ENCODE measurements at places on chromosomes 5 and 9. TPM values are rescaled to one million over a fixed set of nuclear protein-coding genes. Genes with fewer than 3 reads are reported as not detected.

The NR4A3 gene
- total RNA-seq: 38.6 TPM

The SIT1 gene
- total RNA-seq: 1.4 TPM

The PLK2 gene
- 22.0 TPM for total RNA-seq

The CDC37L1 gene
- 20.1 TPM for total RNA-seq

The F12 gene
- 0.93 TPM for total RNA-seq

The FGD3 gene
- 204 TPM for total RNA-seq

The ANKRD34B gene
- total RNA-seq: not detected

The SPINK7 gene
- not detected for total RNA-seq

The OLFML2A gene
- total RNA-seq: not detected

The CD14 gene
- 1.4 TPM for total RNA-seq

The UBAC1 gene
- total RNA-seq: 27.6 TPM

The SLC2A8 gene
- total RNA-seq: 21.1 TPM

The PCDHA7 gene
- total RNA-seq: not detected

The SLC1A3 gene
- not detected for total RNA-seq

The MAML1 gene
- 28.8 TPM for total RNA-seq

The PCYOX1L gene
- 16.6 TPM for total RNA-seq

The LECT2 gene
- total RNA-seq: not detected

The PHPT1 gene
- 63.5 TPM for total RNA-seq

The PHYHD1 gene
- 5.4 TPM for total RNA-seq

The OSTF1 gene
- total RNA-seq: 177 TPM

The EPB41L4A gene
- 30.4 TPM for total RNA-seq

The GPX3 gene
- 1.1 TPM for total RNA-seq

The SLIT3 gene
- 0.34 TPM for total RNA-seq

The SLC34A3 gene
- not detected for total RNA-seq

The SPINK13 gene
- not detected for total RNA-seq

The PDE8B gene
- not detected for total RNA-seq

The GABRB2 gene
- not detected for total RNA-seq

The THBS4 gene
- 0.32 TPM for total RNA-seq

The TMEM38B gene
- 5.7 TPM for total RNA-seq

The PCDHGA2 gene
- total RNA-seq: not detected

The F2RL1 gene
- not detected for total RNA-seq

The ADAMTSL1 gene
- total RNA-seq: not detected

The UBQLN1 gene
- total RNA-seq: 141 TPM

The RORB gene
- total RNA-seq: 0.41 TPM

The CCDC187 gene
- total RNA-seq: 0.18 TPM

The CDH6 gene
- total RNA-seq: not detected

The FOXD4L3 gene
- not detected for total RNA-seq

The ENG gene
- total RNA-seq: 8.5 TPM

The QRFP gene
- total RNA-seq: not detected

The MYO10 gene
- 0.83 TPM for total RNA-seq
